Neural crest cell (in vitro differentiated cells): ENCODE measurements at places on chromosomes 1 and 21. TPM values are rescaled to one million over a fixed set of nuclear protein-coding genes. Genes with fewer than 3 reads are reported as not detected.

GRCh38 chr1:175563236-175563895 is 180.0 kb downstream of the TNR start:
- no peak overlapping the region for H3K4me3 ChIP-seq
- H3K27me3 ChIP-seq: peaks cover under 1% of the 10 kb centered on the region
- H3K36me3 ChIP-seq: no peaks in the 10 kb centered on the region
- DNase-seq: no peak
- H3K4me1 ChIP-seq: peaks cover 21% of the 10 kb centered on the region

- no peak for DNase-seq
- no peaks in the 10 kb centered on the region for H3K36me3 ChIP-seq
Measured at GRCh38 chr1:99544328-99544727, 101.6 kb upstream of the PALMD start.

- peaks cover 3% of the 10 kb centered on the region for H3K36me3 ChIP-seq
- no peak overlapping the region for H3K4me3 ChIP-seq
- H3K27ac ChIP-seq: peak overlapping the region; percentile 13
- peak; percentile 87 for DNase-seq
Measured at GRCh38 chr1:17661546-17662157, 93.5 kb upstream of the ACTL8 start.

GRCh38 chr21:41045534-41046268 is 122.3 kb upstream of the BACE2 start:
- H3K27me3 ChIP-seq: peaks cover 2% of the 10 kb centered on the region
- H3K4me1 ChIP-seq: peaks cover 38% of the 10 kb centered on the region
- peak overlapping the region; percentile 7 for H3K27ac ChIP-seq

DNA sequence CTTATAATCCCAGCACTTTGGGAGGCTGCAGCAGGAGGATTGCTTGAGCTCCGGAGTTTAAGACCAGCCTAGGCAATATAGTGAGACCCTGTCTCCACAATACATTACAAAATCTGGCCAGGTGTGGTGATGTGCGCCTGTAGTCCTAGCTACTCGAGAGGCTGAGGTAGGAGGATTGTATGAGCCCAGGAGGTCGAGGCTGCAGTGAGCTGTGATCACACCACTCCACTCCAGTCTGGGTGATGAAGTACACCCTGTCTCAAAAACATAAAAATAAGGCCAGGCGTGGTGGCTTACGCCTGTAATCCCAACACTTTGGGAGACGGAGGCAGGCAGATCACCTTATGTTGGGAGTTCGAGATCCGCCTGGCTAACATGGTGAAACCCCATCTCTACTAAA is 27.7 kb downstream of the L1TD1 start:
- H3K27me3 ChIP-seq: no peaks in the 10 kb centered on the region
- H3K36me3 ChIP-seq: peaks cover 3% of the 10 kb centered on the region
- no peak overlapping the region for H3K27ac ChIP-seq
- no peaks in the 10 kb centered on the region for H3K4me1 ChIP-seq

GRCh38 chr21:42062236-42063022 is 8.7 kb upstream of the UMODL1 start:
- no peaks in the 10 kb centered on the region for H3K27me3 ChIP-seq
- H3K4me3 ChIP-seq: no peak overlapping the region
- no peak overlapping the region for H3K27ac ChIP-seq
- DNase-seq: no peak
- peaks cover 26% of the 10 kb centered on the region for H3K4me1 ChIP-seq

The UHMK1 gene
- 21.7 and 22.2 TPM in 2 replicates for total RNA-seq

The OLFML2B gene
- 5.8 and 7.3 TPM in 2 replicates for total RNA-seq

The FAM110D gene
- total RNA-seq: 1.0 and 1.2 TPM in 2 replicates

The SELP gene
- not detected in 2 replicates for total RNA-seq
